ENCODE measurements at places on chromosomes 11 and 22. TPM values are rescaled to one million over a fixed set of nuclear protein-coding genes. Genes with fewer than 3 reads are reported as not detected.

Gene RAG1
- total RNA-seq = 0.67 TPM

DNA sequence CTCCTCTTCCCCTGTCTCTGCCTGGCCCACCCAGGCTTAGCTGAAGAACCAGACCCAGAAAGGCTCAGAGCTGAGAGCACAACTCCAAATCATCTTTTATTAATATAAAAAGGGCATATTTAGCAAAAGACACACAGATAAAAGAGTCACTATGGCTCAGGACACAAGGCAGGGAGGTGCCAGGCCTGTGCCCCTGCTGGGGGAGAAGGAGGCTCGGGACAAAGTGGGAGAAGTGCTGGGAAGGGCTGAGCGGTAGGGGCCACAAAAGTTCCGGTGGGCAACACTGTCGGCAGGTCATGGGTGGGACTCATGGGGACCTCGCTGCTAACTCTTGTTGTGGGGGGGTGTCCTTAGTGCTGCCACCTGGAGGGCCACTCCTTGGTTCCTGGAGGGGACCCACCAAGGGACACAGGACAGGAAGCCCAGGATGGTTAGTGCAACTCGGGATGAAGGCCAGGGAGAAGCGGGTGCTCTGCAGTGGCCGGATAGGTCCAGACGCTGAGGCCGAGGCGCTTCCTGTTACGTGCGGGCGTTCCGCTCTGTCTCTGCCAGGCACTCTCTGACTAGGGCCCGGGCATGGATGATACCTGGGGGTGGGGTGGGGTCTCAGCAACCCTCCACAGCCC lies 1.4 kb upstream of the PITPNM1 start:
- no peak for DNase-seq

- peak; percentile 70 for DNase-seq
These were observed 1.5 kb upstream of the ALDH3B1 start for GRCh38 chr11:68008381-68009337.

DNA sequence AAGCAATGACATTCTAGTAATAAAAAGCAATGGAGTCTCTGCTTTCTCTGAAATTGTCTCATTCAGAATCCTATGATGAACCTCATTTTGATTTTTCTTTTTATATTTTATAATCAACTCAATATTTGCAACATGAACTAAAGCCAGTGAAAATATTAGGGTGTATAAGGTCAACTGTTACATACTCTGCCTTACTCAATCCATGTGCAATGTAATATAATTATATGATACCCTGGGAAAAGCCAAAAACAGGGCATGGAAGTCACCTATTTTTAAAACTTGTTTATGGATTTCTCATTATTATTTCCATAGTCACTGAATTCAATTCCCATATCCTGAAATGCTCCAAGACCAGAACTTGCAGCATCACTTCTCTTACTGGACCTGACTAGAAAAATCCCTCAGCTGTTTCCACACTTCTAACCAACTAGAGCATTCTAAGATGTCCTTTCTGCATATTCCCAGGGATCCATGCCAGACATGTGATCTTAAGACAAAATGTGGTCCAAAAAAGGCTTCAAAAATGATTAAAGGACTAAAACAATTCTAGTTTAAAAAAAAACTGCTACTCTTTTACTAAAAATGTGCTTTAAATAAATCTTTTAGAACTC lies 97.3 kb downstream of the GUCY1A2 start:
- DNase-seq = no peak

Gene CFAP300
- total RNA-seq = 4.8 TPM

GRCh38 chr11:18383388-18384156 lies 10.8 kb upstream of the LDHA start:
- DNase-seq = peak; percentile 71
